ENCODE measurements at places on chromosomes 4 and X. TPM values are rescaled to one million over a fixed set of nuclear protein-coding genes. Genes with fewer than 3 reads are reported as not detected.

DNA sequence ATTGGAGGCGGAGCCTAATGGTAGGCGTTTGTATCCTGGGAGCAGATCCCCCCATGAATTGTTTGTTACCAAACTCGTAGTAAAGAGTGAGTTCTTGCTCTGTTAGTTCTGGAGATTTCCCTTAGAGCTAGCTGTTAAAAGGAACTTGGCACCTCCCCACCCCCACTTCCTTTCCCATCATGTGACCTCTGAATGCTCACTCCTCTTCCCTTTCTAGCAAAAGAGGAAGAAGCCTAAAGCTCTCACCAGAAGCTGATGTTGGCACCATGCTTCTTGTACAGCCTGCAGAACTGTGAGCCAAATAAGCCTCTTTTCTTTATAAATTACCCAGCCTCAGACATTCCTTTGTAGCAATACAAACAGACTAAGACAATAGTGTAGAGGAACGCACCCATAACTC, 13.8 kb upstream of the ATOH1 start:
- no peak for DNase-seq

The OGT gene
- 173 TPM for total RNA-seq

The MGARP gene
- 2.2 TPM for total RNA-seq

The SOWAHD gene
- total RNA-seq, result not detected

DNA sequence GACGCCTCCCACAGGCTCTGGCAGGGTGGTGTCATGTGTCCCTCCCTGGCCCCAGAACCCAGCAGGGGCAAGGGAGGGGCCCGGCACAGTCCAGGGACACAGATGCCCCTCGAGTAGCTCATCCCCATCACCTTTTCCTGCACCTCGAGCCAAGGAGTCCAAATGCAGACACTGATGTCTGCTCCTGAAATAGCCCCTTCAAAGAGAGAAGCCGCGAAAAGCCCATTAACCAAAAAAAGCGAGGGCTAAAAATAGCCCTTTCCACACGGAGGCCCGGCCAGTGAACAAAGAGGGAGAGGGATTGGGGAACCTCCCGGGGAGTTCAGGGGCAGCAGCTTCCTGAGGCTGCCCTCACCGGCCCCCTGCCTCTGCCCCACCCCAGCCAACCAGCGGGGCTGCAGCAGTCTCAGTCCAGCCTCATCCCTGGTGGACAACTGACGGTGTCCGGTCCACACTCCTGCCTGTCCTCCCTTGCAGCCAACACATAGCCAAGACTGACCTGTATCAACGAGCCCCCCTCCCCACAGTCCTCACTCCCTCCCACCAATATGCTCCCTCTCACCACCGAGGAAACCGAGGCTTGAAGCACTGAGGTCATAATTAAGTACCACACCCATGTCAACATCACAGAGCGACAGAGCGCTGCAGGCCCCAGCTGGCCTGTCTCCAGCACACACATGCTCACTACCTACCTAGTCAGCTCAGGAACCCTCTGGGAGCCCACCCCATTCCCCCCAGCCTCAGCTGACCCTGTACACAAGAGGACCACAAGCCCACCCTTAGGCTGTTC, 23.9 kb downstream of the WDR1 start:
- no peak for DNase-seq

- no peak for DNase-seq
These were observed 12.9 kb downstream of the DCK start for GRCh38 chr4:71006203-71006907.

The FAM3A gene
- total RNA-seq, result 59.9 TPM
